HuH-7 (cell line): ENCODE measurements at places on chromosomes 7 and 10.
A peak's percentile ranks its signal among the peaks of the same experiment; 100 is the strongest.

- DNase-seq = no peak
These were observed 506.5 kb downstream of the TCERG1L start for GRCh38 chr10:130804778-130805634.

GRCh38 chr7:30396389-30396788 is 82.2 kb downstream of the NOD1 start:
- no peak for DNase-seq

GRCh38 chr7:154427533-154427932 is 375.3 kb downstream of the DPP6 start:
- DNase-seq = no peak

DNA sequence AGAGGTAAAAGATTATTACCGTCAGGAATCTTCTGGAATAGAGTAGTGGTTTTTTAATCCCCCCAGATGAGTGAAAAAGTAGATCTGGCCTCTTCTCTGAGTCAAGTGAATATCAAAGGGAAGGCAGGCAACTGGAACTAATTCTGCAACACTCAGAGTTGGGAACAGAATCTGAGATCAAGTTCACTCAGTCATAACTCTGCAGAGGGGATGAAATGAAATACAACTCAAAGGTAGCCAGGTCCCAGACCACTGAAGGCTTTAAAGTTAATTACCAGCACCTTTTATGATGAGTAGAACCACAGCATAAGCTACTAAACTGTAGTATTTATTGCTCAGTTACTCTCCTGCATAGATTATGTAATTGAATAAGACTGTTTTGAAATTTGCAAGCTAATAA is 455.6 kb upstream of the AKR1E2 start:
- DNase-seq = no peak

GRCh38 chr7:18495412-18496340 is at the start of gene HDAC9:
HDAC9 (plus strand) TSS chr7:18495749; CDS start chr7:18496303, 554 bp downstream.
- no peak for DNase-seq

DNA sequence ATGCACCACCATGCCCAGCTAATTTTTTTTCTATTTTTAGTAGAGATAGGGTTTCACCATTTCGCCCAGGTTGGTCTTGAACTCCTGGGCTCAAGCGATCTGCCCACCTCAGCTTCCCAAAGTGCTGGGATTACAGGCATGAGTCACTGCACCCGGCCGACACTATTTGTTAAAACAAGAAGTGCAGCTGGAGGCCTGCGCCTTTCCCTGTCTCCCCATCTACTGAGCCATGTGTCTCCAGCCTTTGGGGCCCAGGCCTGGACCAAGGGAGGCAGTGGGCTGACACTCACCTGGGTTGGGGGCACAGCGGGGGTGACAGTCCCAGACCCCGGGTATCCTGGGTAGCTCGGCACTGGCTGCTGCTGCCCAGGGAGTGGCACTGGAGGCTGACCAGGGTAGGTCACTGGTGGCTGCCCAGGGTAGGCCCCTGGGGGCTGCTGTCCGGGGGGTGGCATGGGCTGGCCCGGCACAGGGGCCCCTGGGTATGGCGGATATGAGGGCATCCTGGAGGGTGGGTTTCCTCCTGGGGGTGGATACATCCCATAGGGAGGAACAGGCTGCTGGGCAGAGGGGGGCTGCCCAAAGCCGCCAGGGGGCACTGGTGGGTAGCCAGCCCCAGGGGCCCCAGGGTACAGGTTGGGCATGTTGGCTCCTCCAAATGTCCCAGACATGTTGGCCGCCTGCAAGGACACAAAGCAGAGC is 36.3 kb downstream of the PLAC9 start:
- DNase-seq = peak; percentile 22

- DNase-seq = no peak
These were observed 27.6 kb upstream of the CTNNA3 start for GRCh38 chr10:67723601-67724000.

DNA sequence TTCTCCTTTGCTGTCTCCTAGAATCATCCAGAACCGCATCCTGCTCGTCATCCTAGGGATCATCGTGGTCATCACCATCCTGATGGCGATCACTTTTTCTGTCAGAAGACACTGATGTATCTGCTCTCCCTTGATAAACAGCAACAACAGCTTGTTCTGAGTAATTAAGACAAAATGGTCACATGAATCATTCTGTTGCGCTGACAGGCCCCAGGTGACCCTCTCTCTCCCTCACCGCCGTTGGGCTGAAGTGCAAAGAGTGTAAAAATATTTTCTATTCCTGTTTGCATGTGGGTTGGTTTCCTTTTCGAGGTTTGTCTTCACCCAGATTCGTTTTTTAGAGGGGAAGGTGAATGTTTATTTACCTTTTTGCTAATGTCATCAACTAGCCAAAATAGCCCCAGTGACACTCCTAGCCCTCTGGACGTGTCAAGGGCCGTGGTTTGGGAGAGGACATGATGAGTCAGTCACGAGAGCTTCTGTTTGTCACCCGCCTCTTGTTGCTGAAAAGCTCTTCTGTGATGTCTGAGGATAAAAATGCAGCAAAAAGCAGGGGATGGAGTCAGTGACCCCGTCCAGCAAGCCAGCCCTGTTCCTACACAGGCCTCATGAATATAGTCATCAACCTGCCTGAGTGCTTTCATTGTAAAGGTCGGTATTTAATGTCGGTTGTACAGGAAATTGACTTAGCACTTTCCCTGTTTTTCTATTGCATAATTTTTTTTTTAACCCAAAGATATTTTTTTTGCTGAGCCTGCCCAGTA is 134.6 kb upstream of the TCF7L2 start:
- DNase-seq = peak; percentile 53
